ENCODE measurements at places on chromosomes 6 and 20.

DNA sequence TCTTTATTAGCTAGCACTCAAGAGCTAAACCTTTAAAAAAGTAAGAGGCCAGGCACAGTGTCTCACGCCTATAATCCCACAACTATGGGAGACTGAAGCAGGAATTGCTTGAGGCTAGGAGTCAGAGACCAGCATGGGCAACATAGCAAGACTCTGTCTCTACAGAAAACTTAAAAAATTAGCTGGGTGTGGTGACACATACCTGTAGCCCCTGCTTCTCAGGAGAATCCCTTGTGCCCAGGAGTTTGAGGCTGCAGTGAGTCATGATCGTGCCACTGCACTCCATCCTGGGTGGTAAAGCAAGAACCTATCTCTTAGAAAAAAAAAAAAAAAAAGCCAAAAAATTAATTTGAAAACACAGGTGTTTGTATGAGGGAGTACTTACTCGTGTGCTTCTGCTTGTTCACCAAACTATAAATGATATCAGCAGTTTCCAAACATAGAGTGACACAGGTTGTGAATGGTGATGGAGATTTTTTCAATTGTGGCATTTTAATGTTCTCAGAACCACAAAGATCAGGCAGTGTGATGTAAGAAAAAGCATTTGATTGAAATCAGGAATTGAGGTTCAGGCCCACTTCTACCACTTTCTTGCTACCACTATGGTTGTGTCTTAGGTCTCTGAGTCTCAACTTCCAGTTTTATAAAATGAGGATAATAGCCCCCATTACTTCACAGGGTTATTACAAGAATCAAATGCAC lies 104.9 kb downstream of the FOXO3 start:
- DNase-seq, result no peak

DNA sequence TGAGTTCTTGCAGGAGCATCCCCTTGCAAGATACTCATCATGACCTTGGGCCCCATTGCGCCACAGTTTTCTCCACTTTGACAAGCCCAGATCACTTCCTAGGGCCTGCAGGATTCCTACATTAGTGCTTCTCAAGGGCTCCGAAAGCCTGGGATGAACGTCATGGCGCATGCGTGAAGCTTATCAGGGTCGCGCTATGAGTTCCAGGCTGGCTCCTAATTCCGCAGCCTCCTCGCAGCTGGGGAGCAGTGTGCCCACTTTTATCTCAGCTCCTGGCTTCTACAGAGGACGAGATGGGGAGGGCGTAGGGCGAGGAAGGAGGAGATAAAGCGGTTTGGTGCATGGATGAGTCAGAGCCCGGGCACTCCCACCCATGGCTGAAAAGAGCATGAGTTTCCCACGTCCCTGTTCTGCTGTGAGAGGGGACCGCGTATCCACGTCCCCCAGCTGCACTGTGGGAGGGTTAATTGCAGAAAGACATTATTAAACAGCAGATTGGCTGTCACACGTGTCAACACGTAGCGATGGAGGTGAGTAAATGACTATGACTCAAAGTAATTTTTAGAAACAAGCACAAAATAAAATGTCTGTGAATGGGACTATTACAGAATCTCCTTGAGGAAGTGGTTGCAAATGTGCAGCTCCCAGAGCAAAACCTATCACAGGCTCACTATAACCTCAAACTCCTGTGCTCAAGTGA lies 72.9 kb upstream of the DSP start:
- DNase-seq, result peak; percentile 31

DNA sequence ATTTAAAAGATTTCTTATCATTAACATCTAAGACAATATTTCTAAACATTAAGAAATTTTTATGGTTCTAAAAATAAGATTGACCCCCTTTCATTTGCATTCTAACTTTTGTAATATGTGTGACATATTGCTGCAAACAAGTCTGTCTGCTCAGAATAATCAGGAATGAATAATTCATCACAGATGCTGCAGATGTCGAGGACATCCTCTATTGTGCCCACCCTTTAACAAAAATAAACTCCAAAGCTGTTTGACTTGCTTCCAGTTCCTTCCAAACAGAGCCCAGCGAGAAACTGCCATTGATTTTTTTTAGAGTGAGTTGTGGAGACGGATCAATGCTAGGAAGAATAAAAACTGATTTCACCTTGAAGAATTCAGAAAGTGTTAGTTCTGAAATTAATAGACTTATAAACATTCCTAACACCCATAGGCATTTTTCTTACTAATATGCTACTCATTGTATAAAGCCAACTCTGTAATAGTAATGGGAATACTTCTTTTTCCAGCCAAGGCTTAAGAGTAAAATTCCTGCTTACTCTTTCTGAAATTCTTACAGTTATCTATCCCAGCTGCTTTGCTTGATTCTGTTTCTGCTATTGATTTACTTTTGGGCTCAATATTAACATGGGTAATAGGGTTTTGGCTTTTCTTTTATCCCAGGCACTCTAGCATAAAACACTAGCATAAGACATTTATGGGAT lies 244.8 kb upstream of the FAM83B start:
- DNase-seq, result no peak

- peak; percentile 12 for DNase-seq
Observed at GRCh38 chr20:57008217-57008616, 258.2 kb downstream of the BMP7 start.
